ENCODE measurements at places on chromosomes 3 and 15.

DNA sequence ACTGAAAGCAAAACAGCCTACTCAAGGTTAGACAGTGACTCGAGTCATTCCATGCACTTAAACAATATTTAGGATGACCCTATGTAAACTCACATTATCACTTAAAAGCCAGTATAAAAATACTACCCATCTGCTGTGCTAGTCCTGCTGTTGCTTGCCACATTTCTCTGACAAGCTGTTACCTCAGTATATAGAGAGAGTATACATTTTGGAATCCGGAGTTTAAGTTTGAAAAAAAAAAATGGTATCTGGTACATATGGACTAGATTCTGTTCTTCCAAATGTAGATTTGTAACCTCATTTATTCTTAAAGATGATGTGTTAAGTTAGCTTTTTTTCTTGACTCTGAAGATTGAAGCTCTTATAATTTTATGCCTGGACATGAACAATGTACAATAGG is 503.8 kb upstream of the TPRG1 start:
- DNase-seq, result no peak

GRCh38 chr15:53936137-53936536 is 42.1 kb upstream of the UNC13C start:
- DNase-seq, result no peak

- no peak for DNase-seq
These were observed 414.7 kb upstream of the NAALADL2 start for GRCh38 chr3:174444391-174444790.

GRCh38 chr3:116663161-116664110 is 46.1 kb upstream of the TUSC7 start:
- no peak for DNase-seq

GRCh38 chr3:85821130-85821756 is 862.5 kb downstream of the CADM2 start:
- DNase-seq, result no peak

DNA sequence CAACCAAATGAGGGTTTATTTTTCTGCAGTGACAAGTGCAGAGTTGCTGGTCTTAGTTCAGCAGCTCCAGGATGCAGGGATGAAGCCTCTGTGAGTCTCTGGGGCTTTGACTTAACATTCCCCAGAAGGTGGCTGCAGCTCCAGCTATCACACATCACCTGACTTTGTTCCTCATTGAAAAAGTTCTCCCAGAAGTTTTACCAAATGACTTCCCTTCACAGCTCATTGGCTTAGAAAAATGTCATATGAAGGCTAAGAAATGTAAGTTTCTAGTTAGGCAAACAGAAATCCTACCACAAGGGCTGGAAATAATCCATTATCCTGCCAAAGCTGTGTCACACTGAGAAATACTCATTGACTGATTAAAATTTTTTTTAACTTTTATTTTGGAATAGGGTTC is 184.9 kb downstream of the MINAR1 start:
- no peak for DNase-seq

GRCh38 chr15:77352887-77353286 is 67.0 kb downstream of the PEAK1 start:
- DNase-seq, result no peak

DNA sequence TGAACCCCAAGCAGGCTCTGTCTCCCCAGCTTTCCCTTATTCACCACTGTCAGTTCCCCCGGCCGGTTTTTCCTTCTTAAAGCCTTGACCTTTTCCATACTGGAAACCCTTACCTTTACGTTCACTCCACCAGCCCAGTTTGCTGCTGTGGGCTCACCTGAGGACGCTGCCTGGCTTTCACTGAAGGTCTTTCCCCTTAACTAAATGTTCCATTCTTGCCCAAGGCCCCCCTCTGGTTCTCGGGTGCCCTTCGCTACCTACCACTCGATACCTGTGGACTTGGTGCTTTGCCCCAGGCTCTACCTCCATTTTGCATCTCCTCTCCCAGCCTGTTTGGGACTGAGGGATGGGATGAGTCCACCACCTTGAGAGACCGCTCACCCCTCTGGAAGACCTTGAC is 851 bp downstream of the AP2M1 start:
- no peak for DNase-seq

- DNase-seq, result no peak
These were observed at the start of gene RAB6B for GRCh38 chr3:133895208-133896001. TSS of gene RAB6B (minus strand) at chr3:133895882. CDS start at chr3:133895466, 416 bp downstream.
